ENCODE measurements at places on chromosomes 13 and 19.

GRCh38 chr19:44592451-44592890 is 20.9 kb upstream of the IGSF23 start:
- DNase-seq = no peak

DNA sequence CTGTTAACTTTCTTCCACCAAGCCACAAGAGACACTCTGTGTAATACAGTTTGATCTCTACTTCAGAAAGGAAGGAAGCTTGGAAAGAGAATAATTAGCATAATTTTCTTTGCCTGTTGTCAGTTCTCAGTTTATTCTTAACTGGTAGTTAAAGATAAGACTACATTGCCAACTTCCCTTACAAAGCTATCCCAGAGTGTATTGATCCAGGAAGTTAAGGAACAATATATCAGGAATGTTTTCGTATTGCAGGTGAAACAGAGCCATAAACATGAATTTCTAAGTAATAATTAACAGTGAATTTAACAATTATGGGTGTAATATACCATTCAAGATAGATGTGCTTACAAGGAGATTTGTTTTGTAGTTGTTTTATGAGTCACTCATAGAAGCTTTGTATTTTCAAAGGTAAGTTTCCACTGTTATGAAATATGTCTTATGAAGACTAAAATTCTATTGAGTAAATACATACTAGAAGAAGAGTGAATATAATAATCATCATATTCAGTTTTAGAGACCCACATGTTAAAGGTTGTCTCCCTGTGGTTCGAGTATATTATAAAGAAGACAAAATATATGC is 88.4 kb upstream of the KLF5 start:
- no peak for DNase-seq

DNA sequence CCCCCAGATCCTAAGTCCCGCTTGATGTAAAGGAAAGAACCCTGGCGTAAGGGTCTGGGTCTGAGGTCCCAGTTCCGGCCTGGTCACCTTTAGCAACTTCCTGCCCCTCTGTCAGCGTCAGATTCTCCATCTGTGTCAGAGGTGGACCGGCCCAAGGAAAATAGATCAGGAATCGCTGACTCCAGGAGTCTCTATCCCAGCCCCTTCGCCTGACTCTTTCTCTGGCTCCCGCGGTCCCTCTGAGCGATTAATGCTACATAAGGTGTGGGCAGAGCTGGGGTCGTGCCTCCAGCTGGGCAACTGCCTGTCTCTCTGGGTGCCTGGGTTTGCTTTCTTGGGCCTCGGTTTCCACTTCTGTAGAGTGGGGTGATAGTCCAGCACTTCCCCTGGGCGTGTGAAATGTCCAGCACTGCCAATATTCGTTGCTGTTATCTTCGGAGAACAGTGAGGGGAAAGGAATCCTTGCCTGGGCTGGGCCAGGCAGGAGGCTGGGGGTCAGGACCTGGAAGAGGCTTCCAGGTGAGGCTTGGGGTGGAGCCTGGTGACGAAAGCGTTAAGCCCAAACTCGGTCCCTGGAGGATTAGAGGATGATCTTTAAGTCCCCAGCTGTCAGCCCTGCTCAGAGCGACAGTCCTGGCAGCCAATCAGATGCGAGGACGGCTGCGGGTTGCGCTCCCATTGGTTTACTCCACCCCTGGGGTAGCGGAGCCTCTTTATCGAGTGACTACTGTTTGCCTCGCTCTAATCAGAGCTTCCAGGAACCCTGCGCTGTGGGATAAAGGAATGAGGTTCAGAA is 767 bp downstream of the ABCA7 start:
- peak; percentile 90 for DNase-seq

GRCh38 chr19:17784201-17785008 is 10.5 kb upstream of the B3GNT3 start:
- DNase-seq = peak; percentile 44

GRCh38 chr13:63910511-63910910 is 2494.9 kb upstream of the PCDH20 start:
- DNase-seq = no peak

GRCh38 chr19:17294051-17294891 is 9.0 kb downstream of the ABHD8 start:
- no peak for DNase-seq

DNA sequence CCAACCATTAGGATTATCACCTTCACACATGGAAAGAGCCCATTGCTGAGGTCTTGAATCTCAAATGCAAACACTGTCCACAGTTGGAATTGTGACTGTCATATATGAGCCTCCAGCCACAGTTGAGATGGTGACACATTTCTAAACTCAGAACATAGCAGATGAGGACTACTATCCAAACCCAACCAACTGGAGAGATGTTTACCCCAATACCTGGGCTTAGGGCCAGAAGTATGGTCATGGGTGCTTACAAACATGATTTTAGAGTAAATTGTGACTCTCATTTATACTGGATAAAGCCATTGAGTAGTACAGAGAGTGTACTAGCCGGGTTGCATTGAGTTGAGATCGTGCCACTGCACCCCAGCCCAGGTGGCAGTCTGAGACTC is 14.0 kb upstream of the ZNF681 start:
- DNase-seq = no peak

All from NCI-H187 (cell line).